ENCODE measurements at places on chromosomes 11 and 22.

GRCh38 chr11:27404427-27404826 is 41.4 kb upstream of the CCDC34 start:
- DNase-seq = no peak

GRCh38 chr11:92580908-92581307 is 356.3 kb downstream of the FAT3 start:
- no peak for DNase-seq

DNA sequence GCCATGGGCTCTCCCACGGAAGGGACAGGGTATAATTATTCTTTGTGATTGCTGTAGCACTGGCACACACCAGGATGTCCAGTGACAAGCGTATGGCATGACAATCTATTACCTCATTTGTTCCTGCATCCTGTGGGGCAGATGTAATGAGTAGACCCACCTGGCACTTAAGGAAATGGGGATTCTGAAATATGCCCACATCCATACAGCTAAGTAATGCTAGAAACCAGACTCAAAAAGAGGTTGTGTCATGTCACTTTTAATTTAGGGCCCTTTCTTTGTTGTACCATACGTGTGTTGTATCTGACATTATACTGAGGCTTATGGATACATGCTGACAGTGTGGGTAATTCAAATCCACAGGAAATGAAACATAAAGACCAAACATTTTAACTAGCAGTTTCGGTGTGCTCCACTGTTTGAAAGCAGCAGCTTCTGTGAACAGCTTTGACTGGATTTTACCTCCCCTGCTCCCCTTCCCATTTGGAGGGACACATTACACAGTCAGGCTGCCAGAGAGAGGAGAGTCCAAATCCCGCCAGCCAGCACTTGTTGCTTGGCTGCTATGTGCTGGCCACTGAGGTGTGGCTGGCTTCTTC is 21.2 kb downstream of the GRAMD1B start:
- DNase-seq = no peak

DNA sequence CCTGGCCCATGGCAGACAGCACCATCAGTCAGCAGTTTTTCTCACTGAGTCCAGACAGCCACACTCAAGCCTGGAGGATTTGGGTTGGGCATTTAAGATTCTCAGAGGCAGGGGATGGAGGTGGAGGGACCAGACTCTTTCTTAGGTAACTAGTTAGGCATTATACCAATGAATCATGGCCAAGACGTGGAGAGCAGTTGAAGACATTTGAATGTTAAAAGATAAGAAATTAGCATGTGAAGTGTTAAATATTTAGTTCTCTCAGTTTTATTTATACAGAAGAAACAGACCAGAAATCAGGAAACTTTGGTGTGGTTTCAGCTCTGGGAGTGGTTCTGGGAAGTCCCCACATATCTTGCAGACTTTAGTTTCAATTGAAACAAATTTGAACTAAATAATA is 9.9 kb downstream of the GTF2H1 start:
- peak; percentile 30 for DNase-seq

Measured in NT2/D1 (cell line).